Stomach (tissue), 19 donors: ENCODE measurements at places on chromosomes 3 and 15. TPM values are rescaled to one million over a fixed set of nuclear protein-coding genes. Genes with fewer than 3 reads are reported as not detected.

GRCh38 chr3:57234613-57235575 is 7.4 kb downstream of the APPL1 start:
- peaks cover 31% of the 10 kb centered on the region for H3K4me1 ChIP-seq
- H3K27me3 ChIP-seq = no peaks in the 10 kb centered on the region
- H3K4me3 ChIP-seq = no peak overlapping the region
- H3K36me3 ChIP-seq = peaks cover 7% of the 10 kb centered on the region
- DNase-seq = peak; percentile 6

Gene SCAMP2
- total RNA-seq = 104 TPM

GRCh38 chr3:46881596-46882376 is 4.3 kb downstream of the PTH1R start:
- H3K4me1 ChIP-seq = peaks cover 38% of the 10 kb centered on the region
- peak overlapping the region; percentile 73 for H3K27ac ChIP-seq
- H3K36me3 ChIP-seq = no peaks in the 10 kb centered on the region
- peaks cover 42% of the 10 kb centered on the region for H3K27me3 ChIP-seq

Gene FBXO40
- not detected for total RNA-seq

DNA sequence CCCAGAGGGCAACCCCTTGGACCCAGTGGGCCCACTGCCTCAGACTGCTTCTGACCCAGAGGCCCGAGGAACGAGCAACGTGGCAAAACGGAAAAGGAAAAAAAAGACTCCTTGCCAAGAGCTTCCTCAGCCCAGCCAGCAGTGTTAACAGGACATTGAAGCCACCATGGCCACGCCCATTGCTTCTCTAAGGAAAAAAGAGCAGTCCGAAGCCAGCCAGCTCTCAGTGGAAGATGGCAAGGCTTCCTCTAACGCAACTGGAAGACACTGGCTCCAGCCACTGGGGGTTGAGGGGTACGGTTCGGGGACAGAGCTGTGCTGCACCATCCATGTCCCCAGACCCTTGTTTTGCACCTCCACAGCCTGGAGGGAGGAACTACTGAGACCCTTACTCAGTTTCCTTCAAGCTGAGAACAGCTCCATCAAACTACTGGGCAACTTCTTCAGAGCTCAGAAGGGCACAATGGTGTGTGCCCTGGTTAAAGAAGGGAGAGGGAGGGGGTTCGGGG is 10.7 kb downstream of the BMF start:
- peaks cover 86% of the 10 kb centered on the region for H3K4me1 ChIP-seq
- H3K4me3 ChIP-seq = no peak overlapping the region
- DNase-seq = peak; percentile 73
- H3K36me3 ChIP-seq = peaks cover 3% of the 10 kb centered on the region

- no peaks in the 10 kb centered on the region for H3K27me3 ChIP-seq
- DNase-seq = no peak
- H3K4me1 ChIP-seq = no peaks in the 10 kb centered on the region
- no peak within 1 kb of the TSS for H3K4me3 ChIP-seq
- H3K27ac ChIP-seq = peak within 1 kb of the TSS; percentile 36
Observed at GRCh38 chr3:108822123-108822897, at the start of gene TRAT1. Gene TRAT1 (plus strand): TSS chr3:108822786. CDS start chr3:108822928, 142 bp downstream.

Gene ANKUB1
- not detected for total RNA-seq

DNA sequence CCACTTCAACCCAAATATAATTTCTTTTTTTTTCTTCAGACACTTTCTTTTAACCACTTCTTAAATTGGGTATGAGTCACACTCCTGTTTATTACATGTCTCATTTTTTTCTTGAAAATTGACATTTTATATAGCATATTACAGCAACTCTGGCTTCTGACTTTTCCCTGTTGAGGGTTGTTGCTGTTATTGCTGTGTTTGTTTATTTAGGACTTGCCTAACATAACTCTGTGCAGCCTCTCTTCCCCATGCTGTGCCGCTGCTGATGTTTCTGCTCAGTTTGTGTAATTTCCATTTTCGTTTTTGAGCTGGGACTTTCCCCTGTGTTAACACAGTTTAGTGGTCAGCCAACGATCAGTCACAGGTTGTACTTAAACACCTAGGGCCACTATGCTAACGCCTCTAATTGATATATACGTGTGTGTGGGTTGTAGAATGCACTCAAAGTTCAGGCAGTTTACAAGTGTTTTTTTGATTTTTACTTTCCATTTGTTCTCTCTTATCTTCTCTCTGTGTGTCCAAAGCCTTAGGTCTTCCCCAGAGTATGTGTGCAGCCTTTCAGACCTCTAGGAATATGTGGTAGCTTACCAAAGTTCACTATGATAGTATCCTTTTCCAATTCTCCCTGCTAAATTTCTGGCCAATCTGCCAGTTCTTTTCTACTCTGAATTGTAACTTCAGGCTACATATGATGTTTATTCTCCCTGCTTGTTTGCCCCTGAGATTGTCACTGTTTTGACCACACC is 337.2 kb downstream of the ZBTB20 start:
- no peaks in the 10 kb centered on the region for H3K4me1 ChIP-seq
- no peaks in the 10 kb centered on the region for H3K27me3 ChIP-seq
- H3K27ac ChIP-seq = no peak overlapping the region
- H3K36me3 ChIP-seq = no peaks in the 10 kb centered on the region
- no peak overlapping the region for H3K4me3 ChIP-seq

Gene PIF1
- 1.8 TPM for total RNA-seq

DNA sequence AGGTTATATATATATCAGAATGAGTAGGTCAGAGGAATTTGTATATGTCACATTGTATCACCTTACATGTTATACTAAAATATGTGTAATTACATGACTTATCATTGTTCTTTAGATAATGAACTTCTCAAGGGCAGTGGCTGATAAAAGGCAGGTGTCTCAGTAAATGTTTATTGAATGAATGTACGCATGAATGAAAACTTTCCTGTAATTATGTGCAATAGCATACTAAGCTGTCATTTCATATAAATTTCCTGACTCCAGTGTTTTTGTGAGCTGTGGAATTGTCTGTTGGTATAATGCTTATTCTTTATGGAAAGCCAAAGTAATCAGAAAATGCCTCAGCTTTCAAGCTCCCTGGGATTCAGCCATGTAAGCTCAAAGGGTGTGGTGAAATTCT is 4.2 kb downstream of the TBC1D23 start:
- H3K36me3 ChIP-seq = no peaks in the 10 kb centered on the region
- H3K27me3 ChIP-seq = no peaks in the 10 kb centered on the region
- no peak overlapping the region for H3K27ac ChIP-seq
- DNase-seq = no peak
- peaks cover 34% of the 10 kb centered on the region for H3K4me1 ChIP-seq

- H3K27ac ChIP-seq = peak overlapping the region; percentile 75
- peaks cover 28% of the 10 kb centered on the region for H3K4me1 ChIP-seq
- peak; percentile 59 for DNase-seq
- no peak overlapping the region for H3K4me3 ChIP-seq
- no peaks in the 10 kb centered on the region for H3K27me3 ChIP-seq
Observed at GRCh38 chr15:101092156-101092866, 159.5 kb downstream of the CHSY1 start.

DNA sequence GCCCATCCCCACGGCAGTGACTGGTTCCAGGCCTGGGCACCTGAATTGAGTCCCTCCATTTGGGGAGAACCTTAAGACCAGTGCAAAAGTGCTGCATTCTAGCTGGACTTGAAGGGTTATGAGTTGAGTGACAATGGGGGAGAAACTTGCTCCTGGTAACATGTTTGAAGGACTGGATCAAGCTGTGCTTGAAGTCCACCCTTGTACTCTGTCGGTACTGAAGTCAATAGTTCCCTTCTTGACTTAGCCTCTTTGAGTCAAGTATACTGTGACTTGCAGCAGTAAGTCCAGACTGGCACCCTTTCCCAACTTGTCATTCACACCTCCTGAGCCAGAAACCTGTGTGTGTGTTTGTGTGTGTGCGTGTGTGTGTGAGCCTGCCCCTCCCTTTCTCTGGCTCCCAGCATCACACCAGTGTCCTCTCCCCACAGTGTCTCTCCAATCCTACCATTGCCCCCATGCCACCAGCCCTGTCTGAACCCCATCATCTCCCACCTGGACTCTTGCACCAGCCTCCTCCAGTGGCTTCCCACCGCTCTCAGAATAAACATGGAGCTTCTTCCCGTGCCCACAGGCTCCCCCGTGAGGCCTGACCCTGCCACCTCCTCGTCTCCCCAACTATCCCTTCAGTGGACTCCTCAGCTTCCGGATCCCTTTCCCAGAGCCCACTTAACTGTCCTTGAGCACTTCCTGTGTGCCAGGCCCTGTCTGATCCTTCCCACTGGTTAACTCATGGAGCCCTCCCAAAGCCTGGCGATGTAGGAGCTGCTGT is 10.2 kb upstream of the FBLN2 start:
- H3K4me3 ChIP-seq = no peak overlapping the region
- H3K27me3 ChIP-seq = peaks cover 21% of the 10 kb centered on the region
- DNase-seq = no peak
- H3K4me1 ChIP-seq = no peaks in the 10 kb centered on the region
- no peaks in the 10 kb centered on the region for H3K36me3 ChIP-seq

Gene FAM43A
- 23.7 TPM for total RNA-seq

GRCh38 chr3:131048030-131048429 is 21.4 kb downstream of the NEK11 start:
- no peaks in the 10 kb centered on the region for H3K4me1 ChIP-seq
- no peaks in the 10 kb centered on the region for H3K27me3 ChIP-seq
- DNase-seq = no peak
- no peak overlapping the region for H3K4me3 ChIP-seq
- no peaks in the 10 kb centered on the region for H3K36me3 ChIP-seq
- H3K27ac ChIP-seq = no peak overlapping the region

Gene ZCWPW2
- 0.29 TPM for total RNA-seq

- H3K27me3 ChIP-seq = no peaks in the 10 kb centered on the region
- H3K27ac ChIP-seq = no peak overlapping the region
- no peak for DNase-seq
- peaks cover 24% of the 10 kb centered on the region for H3K4me1 ChIP-seq
- H3K4me3 ChIP-seq = no peak overlapping the region
Observed at GRCh38 chr3:115019900-115020299, 127.2 kb downstream of the ZBTB20 start.

GRCh38 chr3:53426918-53427317 is 67.5 kb upstream of the CACNA1D start:
- DNase-seq = no peak
- no peaks in the 10 kb centered on the region for H3K27me3 ChIP-seq
- no peaks in the 10 kb centered on the region for H3K36me3 ChIP-seq
- no peak overlapping the region for H3K27ac ChIP-seq
- no peaks in the 10 kb centered on the region for H3K4me1 ChIP-seq

- no peak overlapping the region for H3K4me3 ChIP-seq
- H3K27me3 ChIP-seq = no peaks in the 10 kb centered on the region
- peak; percentile 66 for DNase-seq
- no peak overlapping the region for H3K27ac ChIP-seq
Observed at GRCh38 chr15:99421172-99421656, 144.6 kb upstream of the MEF2A start.

- no peak overlapping the region for H3K4me3 ChIP-seq
- H3K36me3 ChIP-seq = no peaks in the 10 kb centered on the region
Observed at GRCh38 chr3:82939491-82940097, 1178.1 kb upstream of the GBE1 start.

DNA sequence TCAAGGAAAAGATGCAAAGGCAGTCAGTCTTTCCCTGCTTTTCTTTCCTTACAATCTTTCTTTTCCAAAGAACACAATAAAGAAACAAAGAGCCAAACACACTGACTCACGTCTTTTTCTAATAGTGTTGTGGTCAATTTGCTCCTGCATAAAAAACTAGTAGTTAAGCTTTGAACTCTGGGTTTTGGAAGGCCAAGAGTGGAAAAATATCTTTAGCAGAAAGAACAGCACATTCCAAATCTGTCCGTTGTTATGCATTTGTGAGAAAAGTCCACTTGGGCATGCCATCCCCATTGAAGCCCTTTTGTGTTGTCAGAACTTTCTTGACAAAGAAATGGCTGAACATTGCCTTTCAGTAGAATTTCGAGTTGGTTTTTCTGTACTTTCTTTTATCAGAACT is 18.2 kb downstream of the COL8A1 start:
- no peaks in the 10 kb centered on the region for H3K27me3 ChIP-seq
- no peak overlapping the region for H3K4me3 ChIP-seq
- H3K4me1 ChIP-seq = no peaks in the 10 kb centered on the region
- H3K36me3 ChIP-seq = no peaks in the 10 kb centered on the region

DNA sequence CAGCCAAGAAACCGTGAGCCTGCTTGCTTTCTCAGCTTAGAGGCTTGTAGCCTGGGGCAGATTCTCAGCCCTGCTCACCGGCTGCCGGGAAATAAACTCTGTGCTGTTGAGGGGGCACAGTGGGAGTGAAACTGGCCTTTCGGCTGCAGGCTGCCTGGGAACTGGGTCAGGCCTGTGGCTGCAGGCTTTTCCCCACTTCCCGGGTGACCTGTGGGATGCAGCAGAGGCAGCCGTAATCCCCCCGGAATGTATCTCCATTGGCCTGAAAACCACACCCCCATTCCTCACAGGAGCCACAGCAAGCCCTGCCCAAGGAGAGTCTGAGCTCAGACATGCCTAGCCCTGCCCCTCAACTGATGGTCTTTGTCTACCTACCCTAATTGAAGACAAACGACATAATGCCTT is 110.9 kb downstream of the STXBP5L start:
- no peaks in the 10 kb centered on the region for H3K4me1 ChIP-seq
- no peak overlapping the region for H3K4me3 ChIP-seq
- DNase-seq = no peak

DNA sequence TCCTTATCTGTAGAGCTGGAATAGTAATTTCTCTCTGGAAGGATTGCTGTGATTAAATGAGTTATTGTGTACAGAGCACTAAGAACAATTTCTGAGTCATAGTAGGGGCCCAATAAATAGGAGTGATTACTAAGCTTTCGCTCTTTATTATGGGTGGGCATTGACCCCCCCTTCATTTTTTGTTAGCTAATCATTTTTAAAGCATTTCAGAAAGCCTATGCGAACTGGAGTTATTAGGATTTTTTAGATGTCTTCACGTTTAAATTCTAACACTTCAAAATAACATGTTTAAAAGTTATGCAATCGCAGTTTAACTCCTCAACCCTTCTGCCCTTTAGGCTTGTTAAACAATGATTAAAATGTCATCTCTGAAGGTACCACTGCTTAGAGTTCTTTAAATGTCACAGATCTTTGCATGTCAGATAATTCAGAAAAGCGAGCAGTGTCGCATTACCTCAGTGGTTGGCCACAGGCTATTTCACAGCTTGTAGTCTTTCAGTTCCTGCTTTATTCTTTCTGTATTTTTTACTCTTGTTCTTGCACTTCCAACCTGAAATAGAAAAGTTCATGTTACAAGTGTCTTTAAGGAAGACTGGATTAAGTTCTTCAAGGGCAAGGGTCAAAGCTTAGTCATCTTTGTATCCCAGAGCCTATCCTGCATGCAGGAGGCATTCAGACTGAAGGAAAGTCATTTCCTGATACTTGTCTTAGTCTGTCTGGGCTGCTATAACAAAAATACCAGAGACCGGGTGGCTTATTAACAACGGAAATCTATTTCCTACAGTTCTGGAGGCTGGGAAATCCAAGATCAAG is 102.9 kb downstream of the FNDC3B start:
- H3K4me3 ChIP-seq = no peak overlapping the region
- H3K27ac ChIP-seq = peak overlapping the region; percentile 87
- no peaks in the 10 kb centered on the region for H3K36me3 ChIP-seq
- H3K4me1 ChIP-seq = peaks cover 56% of the 10 kb centered on the region
- H3K27me3 ChIP-seq = no peaks in the 10 kb centered on the region
- DNase-seq = no peak

Gene CHRD
- total RNA-seq = 27.2 TPM

- H3K27me3 ChIP-seq = no peaks in the 10 kb centered on the region
- H3K36me3 ChIP-seq = no peaks in the 10 kb centered on the region
- peaks cover 32% of the 10 kb centered on the region for H3K4me1 ChIP-seq
- peak overlapping the region; percentile 79 for H3K4me3 ChIP-seq
- H3K27ac ChIP-seq = peak overlapping the region; percentile 81
Observed at GRCh38 chr15:63189941-63190768, 749 bp downstream of the RAB8B start.
